NB4 (cell line): ENCODE measurements at places on chromosomes 5 and 9.

- DNase-seq = no peak
These were observed 161.2 kb upstream of the SPRY4 start for GRCh38 chr5:142486020-142486419.

GRCh38 chr5:76470976-76471375, 67.9 kb downstream of the IQGAP2 start:
- DNase-seq = no peak

- DNase-seq = no peak
These were observed 95.8 kb upstream of the ANKRD55 start for GRCh38 chr5:56328753-56329560.

GRCh38 chr9:129392093-129392541, 214.1 kb upstream of the IER5L start:
- no peak for DNase-seq

- no peak for DNase-seq
These were observed 22.1 kb upstream of the FRMD3 start for GRCh38 chr9:83560169-83560826.

DNA sequence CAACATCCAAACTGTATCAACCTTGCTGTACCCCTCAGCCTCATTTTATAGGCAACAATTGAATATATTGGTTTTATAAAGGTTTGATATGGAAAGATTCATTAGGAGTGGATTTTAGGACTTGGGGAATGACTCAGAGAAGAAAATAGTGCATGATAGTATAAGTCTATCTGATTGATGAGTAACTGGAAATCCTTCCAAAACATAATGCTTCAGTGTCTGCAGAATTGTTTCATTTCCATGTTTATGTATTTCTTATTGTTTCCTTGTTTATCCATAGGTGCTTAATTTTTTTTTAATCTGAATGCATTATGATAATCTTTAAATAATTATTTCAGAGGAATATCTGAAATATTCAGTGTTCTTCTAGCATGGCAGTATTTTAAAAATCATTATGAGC, 12.6 kb downstream of the JAK2 start:
- DNase-seq = no peak

DNA sequence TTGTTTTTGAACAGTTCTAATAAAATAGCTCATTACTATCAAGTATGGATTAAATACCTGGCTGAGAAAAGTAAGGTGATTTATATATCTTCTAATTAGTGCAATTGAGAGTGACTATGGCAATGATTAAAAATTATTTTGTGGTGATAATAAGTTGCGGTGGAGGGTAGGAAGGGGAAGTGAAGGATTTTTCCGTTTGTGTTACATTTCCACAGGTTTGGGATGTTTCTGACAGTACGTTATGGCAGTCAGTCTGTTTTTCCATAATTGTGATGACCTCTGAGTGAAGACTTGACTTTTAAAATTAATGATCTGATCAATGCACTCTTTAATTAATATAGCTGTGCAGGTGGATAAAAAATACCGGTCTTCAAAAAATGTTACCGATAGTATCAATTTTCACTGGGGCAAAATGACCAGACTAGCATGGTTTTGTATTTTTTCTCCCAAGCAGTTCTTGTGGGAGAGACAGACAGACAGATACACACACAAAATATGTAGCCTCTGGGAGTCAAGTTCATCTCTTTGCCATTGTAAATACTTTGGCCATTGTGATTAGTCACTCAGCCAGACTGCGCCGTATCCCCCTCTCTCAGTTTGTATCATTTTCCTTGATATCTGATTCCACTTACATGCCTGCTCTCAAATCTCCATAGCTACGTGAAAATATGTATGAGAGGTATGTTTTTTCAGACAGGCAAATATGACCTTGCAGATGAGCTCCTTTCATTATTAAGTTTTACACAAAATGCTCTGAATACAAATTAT, 60.2 kb downstream of the ARHGAP26 start:
- DNase-seq = no peak

DNA sequence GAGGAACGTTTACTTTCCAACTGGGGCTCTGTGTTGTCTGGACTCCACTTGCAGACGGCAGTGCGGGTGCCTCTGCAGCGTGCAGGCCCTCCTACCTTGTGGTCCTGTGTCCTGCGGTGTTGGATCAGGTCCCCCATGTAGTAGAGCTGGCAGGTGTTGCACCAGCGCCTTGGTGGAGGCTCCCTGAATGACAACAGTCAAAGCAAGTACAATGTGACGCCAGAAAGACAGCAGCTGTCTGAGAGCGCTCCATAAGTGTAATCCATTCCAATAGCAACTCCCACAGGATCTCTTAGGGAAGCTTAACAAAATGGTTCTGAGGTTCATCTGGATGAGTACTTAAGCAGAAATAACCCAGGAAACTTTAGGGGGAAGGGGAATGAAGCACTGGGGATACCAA, 9.9 kb downstream of the BBLN start:
- no peak for DNase-seq

DNA sequence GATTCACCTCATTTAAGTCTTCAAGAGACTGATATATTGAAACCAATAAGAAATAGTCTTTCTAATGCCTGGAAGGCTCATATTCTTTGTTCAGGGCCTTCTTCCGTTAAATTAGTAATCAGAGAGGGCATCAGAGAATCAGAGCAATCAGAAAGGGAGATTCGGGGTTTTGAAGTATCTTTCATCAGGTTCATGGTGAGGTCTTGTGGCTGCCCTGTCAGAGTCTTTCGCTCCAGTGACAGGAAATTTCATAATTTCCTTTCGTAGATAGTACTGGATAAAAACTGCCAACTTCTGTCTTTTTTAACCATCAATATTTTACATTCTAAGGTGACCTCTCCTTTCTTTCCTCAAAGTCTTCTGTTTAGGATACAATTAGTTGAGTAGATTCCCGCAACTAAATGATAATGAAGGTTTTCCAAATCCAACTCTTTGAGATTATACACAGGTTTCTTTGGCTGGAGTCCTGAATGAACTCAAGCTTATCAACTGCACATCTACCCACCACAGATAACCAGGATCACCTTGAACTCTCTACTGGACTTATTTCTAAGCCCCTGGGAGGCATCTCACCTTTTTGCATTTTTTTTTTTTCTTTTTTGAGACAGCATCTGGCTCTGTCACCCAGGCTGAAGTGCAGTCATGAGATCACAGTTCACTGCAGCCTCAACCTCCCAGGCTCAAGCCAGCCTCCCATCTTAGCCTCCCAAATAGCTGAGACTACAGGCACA, 5.5 kb downstream of the IL31RA start:
- peak; percentile 87 for DNase-seq

DNA sequence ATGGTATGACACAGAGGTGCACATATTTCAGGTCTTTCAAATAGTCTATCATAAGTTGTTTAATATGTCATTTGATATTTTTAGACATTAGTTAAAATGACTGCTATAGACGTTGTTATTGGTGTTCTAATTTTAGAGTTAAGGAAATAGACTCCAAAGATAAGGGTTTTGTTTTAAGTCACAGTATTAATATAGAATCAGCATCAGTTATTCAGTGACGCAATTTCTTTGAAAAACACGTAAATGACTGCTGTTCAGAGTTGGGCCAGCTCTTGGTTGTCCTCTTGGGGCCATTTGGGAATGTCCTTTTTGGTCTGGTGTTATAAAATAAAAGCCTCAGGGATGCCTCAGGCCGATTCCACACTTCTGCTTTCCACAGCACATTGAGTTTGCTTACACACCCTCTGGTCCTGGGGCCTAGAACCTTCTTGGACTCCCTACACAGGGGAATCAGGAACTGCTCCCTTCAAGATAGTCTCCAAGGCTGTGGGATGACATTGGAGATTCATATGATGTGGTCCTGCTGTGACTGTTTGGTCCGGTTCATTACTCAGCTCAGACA, 14.3 kb downstream of the OTULIN start:
- DNase-seq = no peak

- no peak for DNase-seq
These were observed 58.3 kb downstream of the EGFLAM start for GRCh38 chr5:38316544-38317224.

GRCh38 chr9:80127920-80128319, 556.2 kb downstream of the TLE4 start:
- DNase-seq = no peak

DNA sequence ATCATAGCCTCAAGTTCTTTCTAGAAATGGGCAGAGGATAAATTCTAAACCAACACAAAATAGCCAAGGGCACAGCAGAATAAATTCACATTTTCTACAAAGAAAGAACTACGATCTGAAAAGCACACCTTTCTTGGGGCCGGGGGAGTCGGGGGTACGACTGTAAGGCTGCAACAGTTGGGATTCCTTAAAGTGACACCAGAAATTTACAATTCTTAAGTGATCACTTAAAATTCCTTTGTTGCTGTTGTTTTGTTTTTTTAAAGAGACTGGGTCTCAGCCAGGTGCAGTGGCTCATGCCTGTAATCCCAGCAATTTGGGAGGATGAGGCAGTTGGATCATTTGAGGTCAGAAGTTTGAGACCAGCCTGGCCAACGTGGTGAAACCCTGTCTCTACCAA, 95.8 kb downstream of the CDK5RAP2 start:
- no peak for DNase-seq

DNA sequence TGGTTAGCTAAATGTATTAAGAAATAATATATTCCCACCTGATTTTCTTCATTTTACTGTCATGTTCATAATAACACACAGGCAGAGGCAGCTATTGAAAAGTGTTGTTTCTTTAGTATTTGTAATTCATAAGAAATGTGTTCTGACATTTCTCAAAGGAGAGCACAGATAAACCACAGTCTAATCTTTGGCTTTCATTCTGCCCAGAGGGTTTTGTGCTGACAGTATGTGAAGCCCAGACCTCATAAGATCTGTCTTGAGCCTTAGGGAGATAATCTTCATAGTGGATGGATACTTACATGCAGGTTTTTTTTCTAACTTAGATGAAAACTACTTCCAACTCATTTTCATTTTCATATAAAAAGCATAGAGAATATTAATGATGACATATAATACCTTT, 206.1 kb downstream of the CHSY3 start:
- DNase-seq = no peak

- peak; percentile 80 for DNase-seq
These were observed at the start of gene SMIM3 for GRCh38 chr5:150778517-150779396. TSS of gene SMIM3 (plus strand) at chr5:150778757. CDS start at chr5:150795441, 16,684 bp downstream.

DNA sequence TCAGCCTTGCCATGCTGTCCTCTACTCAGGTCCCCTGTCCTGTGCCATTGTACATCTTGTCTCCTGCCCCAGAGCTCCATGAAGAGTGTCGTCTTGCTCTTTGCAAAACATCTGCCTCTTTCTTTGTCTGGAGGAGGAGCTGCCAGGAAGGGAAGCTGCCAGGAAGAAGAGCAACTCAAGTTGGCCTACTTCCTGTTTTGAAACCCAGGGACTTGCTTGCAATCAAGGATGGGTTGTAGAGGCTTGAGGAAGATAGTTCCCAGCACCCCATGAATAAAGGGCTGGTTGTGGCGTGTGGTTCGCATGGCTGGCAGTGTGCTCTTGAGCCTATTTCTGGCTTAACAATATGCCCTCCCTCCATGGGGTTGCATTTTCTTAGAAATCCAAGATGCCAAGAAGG, 53.0 kb upstream of the CPEB4 start:
- peak; percentile 62 for DNase-seq

DNA sequence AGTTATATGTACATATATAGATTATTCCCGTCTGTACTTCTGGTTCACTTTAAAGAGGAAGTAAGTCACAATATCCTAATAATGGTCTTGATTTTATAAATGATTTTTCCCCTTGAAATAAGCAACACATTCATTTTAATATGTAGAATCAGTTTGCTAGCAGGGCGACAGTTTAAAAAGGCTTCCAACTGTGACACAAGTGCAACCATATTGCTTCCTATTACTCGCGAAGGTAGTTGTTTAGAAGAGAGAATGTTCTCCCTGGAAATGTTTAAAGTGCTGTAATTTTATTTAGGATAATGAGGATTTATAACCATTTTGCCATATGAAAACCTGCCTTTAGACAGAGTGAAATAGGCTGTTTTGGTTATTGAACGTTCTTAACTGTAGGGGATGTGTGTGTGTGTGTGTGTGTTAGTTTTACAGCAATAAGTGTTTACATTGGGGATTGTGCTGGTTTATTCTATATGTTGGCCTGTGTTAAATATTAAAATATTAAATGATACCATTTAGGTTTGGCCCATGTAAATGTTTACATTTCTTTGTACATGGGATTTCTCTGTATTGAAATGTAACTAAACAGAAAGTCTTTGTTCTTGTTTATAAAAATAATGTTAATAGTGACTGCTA, 138.3 kb downstream of the PBX3 start:
- DNase-seq = no peak

DNA sequence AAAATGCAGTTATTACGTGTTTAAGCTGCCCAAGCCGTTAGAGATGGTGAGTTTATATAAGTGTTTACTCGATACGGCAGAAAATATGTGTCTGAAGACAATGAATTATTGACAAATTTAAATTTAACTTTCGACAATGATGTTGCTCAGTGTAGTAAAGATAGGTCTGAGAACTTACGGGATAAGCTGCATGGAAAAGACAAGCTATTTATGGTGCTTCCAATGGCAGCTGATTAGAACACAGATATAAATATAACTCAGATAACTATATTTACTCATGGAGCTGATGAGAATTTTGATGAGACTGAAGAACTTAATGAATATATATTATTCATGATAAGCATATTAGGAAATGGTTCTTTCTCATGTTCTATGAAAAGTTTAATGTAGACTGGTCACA, 139.3 kb downstream of the AUH start:
- no peak for DNase-seq

- no peak for DNase-seq
These were observed 70.3 kb downstream of the RIGI start for GRCh38 chr9:32455738-32456137.

GRCh38 chr9:124306098-124306735, 48.5 kb downstream of the NEK6 start:
- DNase-seq = peak; percentile 74

DNA sequence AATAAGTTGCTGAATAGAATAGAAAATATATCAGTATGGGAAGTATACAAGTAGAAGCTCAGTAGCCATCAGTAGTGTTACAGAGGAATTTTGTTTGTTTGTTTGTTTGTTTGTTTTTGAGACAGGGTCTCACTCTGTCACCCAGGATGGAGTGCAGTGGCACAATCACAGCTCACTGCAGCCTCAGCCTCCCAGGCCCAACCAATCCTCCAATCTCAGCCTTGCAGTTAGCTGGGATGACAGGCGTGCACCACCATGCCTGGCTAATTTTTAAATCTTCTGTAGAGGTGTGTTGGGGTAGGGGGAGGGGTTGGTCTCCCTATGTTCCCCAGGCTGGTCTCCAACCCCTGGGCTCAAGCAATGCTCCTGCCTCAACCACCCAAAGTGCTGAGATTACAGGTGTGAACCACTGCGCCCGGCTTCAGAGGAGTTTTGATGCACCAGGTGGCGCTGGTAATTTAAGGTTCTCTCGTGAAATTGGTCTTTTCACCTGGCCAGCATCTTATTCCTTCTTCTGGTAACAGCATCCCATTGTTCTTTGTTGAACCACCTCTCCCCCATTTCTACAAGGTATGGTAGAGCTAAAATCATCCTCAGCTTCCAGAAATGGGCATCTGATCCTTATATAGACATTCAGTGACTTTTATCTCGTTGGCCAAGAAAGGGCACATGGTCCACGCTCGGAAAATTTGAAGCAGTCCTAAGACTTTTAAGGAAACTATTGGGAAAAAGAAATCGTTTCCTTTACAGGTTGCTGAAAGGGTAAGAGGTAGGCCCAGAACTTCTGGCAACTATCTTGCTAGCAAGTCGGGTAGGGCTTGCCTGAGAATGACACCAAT, 157.1 kb downstream of the ARRDC3 start:
- no peak for DNase-seq
